ENCODE measurements at places on chromosomes 12 and 14.

DNA sequence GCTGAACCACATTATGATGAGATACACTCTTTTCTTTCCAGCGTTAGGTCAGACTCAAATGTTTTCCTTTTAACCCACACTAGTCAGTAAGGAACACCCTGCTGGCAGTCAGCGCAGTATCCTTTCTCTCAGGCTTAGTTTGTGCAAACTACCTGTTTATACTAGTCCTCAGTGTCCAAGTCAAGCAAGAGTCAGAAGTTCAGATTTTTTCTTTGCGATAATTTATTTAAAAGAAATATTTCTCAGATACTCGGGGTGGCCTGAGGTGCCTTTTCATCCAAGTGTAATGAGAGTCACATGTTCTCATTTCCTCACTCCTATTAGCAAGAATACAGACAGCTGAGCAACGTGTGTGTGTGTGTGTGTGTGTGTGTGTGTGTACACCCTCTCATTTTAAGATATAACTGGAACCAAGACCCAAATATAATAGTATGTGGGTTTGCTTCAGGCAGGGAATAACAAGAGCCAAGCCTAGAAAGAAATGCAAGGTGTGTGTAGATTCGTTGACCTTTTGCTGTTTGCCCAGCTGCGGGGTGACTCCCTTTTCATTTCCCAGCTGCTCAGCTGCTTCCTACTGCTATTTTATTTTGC, 182.7 kb downstream of the KICS2 start:
- peak; percentile 31 for DNase-seq

DNA sequence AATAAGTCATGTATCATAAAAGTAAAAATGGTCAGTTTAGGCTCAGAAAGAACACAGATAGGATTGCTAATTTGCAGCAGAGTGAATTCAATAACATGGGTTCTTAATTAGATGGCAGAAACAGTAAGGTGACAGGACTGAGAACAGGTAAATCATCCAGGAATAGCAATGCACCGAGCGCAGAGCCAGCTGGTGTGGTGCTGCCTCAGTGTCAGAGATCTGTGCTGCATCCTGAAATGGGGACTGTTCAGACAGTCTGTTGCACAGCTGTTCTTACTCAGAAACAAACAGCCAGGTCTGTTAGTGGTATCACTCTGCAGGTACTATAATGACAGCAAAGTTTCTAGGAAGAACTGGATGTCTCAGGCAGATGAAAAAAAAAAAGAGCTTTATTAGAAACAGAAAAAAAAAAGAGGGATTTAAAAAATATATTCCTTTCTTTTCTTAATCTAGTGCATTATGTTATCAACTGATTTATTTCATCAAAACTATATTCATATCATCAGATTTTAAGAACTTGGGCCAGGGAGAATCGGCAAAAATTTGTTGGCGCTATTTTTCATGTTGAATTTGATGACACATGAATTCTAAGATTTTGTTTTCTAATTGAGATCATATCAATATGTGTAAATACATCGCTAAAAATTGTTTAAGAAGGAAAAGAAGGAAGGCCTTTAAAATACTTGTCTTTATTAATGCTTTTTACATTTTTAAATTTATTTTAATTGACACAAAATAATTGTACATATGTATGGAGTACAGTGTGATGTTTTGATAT, 501.8 kb downstream of the PRKD1 start:
- no peak for DNase-seq

GRCh38 chr12:22626406-22626805, 1.4 kb downstream of the ETNK1 start:
- peak; percentile 29 for DNase-seq

DNA sequence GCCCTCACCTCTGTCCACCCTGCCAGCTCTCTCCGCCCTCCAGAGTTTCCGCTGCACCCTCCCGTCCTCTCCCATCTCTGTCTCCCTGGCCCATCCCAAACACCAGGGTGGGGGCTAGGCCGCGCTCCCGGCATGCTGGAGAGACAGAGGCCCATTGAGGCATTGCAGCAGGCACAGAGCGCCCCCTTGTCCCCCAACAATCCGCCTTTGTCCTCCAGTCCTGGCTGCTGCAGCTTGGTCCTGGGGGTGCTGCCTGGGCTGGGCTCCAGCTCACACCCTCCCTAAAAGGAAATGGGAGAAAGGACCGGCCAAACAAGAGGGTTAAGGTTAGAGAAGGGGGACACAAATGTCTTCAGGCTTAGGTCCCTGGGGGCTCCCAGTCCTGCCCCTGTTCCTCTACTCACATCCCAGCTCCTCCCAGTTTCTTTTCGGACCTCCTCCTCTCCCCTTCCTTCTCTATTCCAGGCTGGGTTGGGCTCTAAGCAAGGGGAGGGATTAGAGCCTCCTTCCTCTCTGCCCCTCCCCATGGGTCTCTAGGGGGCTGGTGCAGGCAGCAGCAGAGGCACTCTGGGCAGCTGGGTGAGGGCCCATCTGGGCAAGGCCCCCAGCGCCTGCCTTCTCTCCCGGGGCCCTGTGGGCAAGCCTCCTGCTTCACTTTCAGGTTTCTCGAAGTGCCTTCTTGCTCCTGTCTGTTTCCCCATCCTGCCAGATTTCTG, at the start of gene CMTM5:
Gene CMTM5, plus strand, starts transcription at position 565 of the 716 bp plus-strand sequence. CDS start 206 bp downstream, outside the sequence.
- DNase-seq: no peak

DNA sequence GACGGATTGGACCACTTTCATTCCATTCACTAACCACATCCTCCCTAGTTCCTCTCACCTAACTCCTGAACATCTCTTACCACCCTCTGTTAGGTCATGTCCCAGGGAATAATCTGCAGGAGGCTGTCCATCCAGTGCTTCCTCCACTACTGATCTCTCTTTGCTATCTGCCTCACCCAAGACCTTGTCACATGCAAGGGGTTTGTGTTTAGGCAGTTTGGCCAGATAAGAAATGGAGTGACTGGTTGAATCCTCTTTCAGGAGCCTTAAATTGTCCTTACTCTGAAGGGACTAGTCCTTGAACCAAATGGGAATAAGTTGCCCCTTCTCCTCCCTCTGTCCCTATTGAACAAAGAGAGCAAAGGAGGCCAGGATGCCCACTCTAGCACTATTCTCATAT, 249.2 kb upstream of the BTG1 start:
- DNase-seq: no peak

GRCh38 chr12:102542816-102543440, 62.6 kb upstream of the IGF1 start:
- no peak for DNase-seq

DNA sequence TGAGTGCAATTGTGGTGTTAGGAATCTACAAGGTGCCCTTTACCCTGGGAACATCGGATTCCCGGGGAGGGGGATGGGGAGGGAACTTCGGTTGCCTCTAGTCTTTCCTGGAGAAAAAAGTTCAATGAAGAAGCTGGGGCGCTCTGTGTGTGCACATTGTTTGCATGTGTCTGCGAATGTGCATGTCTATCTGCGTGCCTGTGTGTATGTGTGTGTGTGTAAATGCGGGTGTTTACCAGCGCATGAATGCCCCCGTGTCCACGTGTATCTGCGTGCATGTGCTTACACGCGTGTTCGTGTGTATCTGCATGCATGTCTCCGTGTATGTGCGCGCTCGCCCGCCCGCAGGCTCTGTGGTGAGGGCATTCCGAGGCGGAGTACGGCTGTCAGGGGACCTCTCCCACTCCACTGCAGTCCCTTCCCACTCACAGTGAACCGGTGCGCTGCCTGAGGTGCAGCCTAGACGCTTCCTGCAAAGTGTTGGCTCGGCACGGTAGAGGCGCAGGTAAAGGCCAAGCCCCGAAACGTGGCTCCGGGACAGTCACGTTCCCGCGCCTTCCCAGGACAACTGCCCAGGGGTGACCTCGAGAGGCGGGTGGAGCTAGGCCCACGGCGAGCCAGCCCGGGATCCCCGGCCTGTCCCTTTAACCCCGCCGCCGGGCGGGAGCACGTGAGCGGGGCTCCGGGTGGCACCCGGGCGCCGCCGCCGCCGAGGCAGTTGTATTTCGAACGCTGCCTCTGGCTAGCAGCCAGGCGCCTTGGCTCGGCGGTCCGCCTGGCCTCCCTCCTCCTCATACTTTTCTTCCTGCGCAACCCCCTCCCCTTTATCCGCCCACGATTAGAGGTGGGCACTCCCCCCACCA, 539 bp upstream of the HMGA2 start:
- peak; percentile 67 for DNase-seq

- no peak for DNase-seq
Observed at GRCh38 chr14:102914474-102915291, 7.8 kb upstream of the AMN start.
